ENCODE measurements at places on chromosomes 5 and 9.

DNA sequence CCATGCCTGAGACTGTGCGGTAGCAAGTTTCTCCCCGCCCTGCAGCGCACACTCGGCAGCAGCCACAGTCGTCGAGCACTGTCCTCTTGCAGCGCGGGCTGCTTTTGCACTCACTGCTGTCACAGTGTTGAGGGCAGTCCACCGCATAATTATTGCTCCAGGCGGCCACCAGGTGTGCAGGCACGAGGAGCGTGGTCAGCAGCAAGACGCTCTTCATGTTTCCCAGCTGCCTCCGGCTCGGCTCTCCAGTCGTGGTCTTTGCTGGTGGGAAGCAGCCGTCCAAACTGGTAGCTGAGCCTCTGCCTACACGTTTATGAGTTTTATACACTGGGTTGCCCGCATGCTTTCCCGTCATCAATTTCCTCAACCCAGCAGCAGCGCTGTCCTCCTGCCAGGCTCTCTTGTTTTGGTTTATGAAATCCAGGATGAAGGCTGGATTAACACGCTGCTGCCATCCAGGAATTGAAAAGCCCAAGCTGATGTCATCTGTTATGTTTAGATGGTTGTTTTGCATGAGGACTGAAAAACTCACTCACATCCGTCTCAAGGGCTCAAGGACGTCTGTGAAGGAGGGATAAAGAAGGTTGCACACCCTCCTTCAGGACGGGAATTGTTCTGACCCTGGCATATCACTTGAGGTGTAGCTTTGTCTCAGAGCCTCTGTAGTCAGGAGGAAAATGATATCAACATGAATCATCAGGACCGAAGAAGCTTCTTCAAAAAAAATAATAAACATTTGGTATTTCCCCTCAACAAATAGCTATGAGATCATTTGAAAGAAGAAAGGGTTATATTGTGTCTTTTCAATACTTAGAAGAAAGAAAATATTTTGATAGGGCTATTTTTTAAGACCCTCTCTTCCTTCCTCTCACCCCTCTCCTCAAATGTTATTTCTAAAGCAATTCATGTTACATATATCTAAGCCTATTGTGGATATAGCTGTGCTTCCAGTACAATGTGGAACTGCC, at the start of gene ESM1:
Gene ESM1, minus strand, starts transcription at position 293 of the 968 bp plus-strand sequence. Its CDS starts 76 bp downstream, at position 217.
- no peak for DNase-seq

DNA sequence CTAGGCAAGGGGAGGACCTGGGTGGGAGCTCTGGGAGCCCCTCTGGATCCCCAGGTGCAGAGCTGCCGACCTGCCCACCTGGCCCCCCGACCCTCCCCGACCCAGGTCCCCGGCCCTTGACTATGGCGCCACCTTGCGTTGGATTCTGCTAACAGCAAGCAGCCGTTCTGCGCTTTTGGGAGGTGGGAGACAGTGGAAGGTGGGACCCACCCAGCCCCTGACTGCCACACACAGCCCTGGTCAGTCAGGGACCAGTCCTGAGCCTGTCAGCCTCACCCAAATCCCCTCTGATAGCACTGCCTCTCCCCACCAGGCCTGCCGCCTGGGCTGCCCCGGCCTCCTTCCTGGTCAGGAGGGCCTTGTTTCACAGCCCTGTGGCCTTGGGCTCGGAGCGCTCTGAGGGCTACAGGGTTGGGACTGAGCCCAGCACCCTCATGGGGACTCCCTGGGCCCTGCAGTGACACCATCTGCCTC, 77.9 kb downstream of the HMCN2 start:
- no peak for DNase-seq

- DNase-seq = no peak
Observed at GRCh38 chr5:32014096-32014745, 159.9 kb downstream of the GOLPH3 start.

DNA sequence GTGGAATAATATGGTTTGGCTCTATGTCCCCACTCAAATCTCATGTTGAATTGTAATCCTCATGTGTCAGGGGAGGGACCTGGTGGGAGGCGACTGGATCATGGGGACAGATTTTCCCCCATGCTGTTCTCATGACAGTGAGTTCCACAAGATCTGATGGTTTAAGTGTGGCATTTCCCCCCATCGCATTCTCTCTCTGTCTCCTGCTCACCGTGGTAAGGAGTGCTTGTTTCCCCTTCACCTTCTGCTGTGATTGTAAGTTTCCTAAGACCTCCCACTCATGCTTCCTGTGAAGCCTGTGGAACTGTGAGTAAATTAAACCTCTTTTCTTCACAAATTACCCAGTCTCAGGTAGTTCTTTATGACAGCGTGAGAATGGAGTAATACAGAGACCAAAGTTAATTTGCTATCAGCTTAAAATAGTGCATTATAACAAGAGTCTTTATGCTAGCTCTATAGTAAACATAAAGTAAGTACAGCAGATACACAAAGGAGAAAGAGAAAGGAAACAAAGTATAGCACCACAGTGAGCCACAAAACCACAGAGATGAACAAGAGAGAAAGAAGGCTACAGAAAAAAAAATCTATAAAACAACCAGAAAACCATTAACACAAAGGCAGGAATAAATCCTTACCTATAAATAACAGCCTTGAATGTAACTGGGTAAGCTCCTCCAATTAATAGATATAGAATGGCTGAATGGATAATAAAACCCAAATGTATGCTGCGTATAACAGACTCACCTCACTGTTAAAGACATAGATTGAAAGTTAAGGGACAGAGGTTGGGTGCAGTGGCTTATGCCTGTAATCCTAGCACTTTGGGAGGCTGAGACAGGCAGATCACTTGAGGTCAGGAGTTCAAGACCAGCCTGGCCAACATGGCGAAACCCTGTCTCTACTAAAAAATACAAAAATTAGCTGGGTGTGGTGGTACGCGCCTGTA, 39.7 kb downstream of the RAPGEF6 start:
- no peak for DNase-seq

- DNase-seq = no peak
Observed at GRCh38 chr9:95049761-95050160, 267.7 kb downstream of the FANCC start.

DNA sequence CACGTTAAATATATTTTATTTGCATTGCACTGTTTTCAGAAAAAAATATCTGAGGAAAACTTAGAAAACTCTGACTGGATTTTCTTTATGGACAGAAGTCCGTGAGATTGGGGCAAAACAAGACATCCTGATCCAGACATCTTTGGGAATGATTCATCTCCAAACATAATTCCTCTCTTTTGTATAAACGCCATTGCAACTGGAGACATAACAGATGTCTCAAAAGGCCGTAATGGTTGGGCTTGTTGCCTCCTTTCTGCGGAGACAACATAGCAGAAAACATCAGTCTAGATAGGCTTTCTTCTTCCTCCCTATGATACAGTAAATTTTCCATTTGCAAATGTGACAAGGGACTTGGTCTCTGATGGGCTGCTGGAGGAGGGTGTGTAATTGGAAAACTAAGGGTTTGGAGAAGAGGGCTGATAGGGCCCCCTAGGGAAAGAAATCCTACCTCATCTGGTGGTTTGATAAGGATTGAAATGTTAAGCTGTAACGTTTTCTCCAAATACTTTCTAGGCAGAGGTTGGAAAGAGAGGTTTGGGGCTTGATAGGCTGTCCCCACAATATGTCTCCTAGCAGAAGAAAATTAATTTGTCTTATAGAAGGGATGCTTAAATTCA, 631.5 kb upstream of the ST8SIA4 start:
- no peak for DNase-seq

DNA sequence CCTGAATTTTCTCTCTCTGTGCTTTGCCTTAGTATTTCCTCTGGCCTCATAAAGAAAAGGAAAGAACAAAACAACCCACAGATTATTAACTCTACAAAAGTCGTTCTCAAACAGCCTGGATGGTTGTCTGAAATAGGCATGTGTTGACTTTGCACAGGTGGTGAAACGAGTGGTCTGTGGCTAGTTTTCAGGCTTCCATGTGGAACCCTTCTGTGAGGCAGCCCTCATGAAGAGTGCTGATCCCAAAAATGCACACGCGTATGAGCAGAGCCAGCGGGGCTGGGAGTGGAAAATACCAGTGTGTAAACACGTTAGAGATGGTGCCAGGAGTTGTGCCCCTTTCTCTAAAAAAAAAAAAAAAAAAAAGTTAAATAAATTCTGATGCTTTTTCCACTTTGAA, 4.9 kb upstream of the PSAT1 start:
- DNase-seq = no peak

DNA sequence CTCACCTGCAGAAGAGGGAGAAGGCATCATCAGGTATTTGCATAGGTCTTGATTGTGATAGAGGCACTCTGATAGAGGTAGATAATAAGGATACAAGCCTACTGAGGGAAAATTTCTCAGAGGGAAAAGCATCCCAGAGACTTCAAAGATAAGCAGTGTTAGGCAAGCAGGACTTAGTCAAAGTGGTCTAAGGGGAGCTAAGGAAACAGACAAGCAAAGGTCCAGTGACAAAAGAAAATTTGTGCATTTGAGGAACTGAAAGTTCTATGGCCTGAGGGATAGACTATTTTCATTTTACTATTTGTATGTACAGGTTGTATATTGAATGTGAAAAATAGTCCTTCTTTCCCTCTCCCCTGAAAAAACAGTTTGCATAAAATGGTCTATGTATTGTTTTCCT, 27.4 kb downstream of the OXCT1 start:
- DNase-seq = no peak

DNA sequence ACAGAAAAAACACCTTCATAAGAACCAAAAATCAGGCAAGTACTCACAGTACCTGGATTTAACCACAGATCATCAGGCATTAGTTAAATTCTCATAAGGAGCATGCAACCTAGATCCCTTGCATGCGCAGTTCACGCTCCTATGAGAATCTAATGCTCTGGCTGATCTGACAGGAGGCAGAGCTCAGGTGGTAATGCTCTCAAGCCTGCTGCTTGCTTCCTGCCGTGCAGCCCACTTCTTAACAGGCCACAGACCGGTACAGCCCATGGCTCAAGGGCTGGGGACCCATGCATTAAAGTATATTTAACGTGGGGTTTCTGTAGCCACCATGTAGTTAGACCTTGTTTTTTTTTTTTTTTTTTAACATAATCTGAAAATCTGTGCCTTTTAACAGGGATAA, 147.7 kb downstream of the VPS13A start:
- DNase-seq = no peak

DNA sequence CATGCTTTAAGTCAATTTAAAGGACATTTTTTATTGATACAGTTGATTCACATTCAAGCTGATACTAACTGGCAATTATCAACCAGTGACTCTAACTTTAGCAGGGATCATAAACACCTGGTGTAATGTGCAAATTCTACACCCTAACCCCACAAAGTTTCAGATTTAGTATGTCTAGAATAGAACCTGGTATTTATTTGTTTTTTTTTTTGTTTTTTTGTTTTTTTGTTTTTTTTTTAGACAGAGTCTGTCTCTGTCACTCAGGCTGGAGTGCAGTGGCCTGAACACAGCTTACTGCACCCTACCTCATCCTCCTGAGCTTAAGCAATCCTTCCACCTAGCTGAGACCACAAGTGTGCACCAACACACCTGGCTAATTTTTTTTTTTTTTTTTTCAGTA, 311.2 kb upstream of the SEMA6A start:
- DNase-seq = no peak

- DNase-seq = no peak
Observed at GRCh38 chr5:163460562-163461171, at the start of gene HMMR. Gene HMMR, plus strand, starts transcription at chr5:163460632. Its CDS starts 61 bp downstream, at chr5:163460693.

GRCh38 chr5:172583931-172584511, 57.0 kb upstream of the NEURL1B start:
- DNase-seq = no peak

DNA sequence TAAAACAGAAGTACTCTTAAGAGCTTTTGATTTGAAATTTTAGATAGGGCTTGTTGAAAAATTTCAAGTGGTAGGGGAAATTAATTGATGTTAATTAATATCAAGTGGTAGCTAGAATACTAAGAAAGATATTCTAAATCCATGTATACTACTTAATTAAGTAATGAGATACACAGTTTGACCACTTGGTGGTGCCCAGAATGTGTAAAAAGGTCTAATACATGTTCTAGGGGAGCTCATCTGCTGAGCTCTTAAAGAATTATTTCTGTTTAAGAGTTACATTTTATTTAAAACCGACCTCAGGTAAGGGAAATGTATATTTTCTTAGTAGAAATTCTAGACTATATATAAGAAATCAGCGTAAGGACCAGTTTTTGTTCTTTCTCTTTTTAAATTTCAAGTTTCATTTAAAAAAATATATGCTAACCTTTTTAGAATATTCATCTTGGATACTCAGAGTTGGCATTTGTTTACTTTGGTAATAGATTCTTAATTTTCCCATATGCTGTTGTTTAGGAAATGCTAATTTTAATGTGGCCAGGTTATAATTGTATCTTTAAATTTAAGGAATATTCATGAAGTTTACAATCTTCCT, 61.5 kb downstream of the LNPEP start:
- DNase-seq = no peak

Data from SIG-M5 (cell line).